NCI-H1105 treated with DMSO at 0.1 percent for 48 hours (cell line): ENCODE measurements at places on chromosomes 7 and 10.

- peak; percentile 14 for DNase-seq
These were observed 88.5 kb downstream of the PPP1R17 start for GRCh38 chr7:31775556-31775955.

DNA sequence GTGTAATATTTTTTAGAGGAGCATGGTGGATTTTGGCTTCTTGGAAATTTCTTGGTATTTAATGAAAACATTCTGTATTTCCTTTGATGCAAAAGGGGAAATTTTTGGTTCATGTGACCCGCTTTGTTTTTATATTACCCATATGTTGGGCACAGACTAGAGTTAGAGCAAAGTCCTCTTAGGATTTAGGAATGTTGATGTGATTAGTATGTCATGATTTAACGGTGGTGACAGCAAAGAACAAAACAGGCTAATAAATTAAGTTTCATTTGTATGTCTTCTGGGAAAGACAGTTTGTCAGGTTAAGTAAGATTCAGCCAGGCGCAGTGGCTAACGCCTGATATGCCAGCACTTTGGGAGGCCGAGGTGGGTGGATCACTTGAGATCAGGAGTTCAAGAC, 304.6 kb downstream of the REEP3 start:
- DNase-seq, result no peak

- no peak for DNase-seq
These were observed 2.5 kb downstream of the VSTM2A start for GRCh38 chr7:54544527-54545240.

DNA sequence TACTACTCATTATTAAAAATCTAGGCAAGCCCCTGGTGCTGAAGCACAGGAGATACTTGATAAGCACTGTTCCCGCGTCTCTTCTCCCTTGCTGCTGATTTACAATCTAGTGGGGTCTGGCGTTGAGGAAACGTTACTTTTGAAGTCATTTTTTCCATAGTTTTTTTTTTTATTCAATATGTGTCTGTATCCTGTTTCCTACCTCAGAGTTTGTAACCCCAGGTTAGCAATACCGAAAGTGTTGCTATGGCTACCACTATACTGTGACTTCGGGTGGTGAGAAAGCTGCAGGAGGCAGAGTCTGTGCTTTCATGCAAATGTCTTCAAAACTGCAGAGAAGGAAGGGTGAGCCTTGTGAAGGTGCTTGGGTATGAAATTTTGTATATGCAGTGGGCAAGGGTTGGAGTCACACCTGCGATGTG, 458.8 kb upstream of the GHITM start:
- DNase-seq, result no peak

GRCh38 chr10:27558612-27559020, 54.5 kb downstream of the RAB18 start:
- DNase-seq, result peak; percentile 5

DNA sequence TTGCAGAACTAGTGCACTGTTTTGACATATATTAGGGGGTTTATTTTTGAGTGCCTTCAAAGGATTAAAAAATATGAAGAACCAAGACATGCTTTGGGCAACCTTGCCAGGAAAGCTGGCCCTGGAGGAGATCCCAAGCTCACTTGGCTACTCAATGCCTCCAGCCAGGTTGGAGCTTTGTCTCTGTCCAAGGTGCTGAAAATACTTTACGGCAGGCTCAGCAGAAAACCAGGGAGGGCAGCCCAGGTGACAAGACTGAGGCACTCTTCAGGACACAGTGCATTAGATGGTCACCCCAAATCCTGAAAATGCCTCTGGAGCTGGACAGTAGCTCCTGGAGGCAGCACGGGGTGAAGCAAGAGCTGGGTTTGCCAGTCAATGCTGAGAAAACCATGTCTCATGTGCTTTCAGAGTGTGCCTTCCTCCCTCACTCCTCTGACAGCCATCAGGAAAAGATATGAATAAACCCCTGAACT, 5.8 kb upstream of the KCNH2 start:
- no peak for DNase-seq

GRCh38 chr7:106568680-106569499, 92.1 kb downstream of the CCDC71L start:
- DNase-seq, result peak; percentile 73

DNA sequence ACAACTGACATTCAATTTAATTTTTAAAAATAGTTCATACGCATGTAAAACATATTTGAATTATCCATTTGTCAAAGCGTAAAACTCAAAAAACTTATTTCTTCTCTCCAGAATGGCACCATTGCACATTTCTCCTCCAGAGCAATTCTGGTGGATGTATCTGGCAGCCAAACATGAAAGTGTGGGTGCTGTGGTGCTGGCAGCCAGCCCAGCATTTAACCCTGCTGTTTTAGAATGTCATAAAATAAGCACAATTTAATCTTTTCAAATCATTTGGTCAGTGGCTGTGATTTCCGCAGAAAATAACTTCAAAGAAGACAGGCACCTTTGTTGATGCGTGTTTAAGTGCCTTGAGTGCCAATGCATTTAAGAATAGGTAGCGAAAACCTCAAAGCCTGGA, 302.7 kb upstream of the MEOX2 start:
- DNase-seq, result no peak

DNA sequence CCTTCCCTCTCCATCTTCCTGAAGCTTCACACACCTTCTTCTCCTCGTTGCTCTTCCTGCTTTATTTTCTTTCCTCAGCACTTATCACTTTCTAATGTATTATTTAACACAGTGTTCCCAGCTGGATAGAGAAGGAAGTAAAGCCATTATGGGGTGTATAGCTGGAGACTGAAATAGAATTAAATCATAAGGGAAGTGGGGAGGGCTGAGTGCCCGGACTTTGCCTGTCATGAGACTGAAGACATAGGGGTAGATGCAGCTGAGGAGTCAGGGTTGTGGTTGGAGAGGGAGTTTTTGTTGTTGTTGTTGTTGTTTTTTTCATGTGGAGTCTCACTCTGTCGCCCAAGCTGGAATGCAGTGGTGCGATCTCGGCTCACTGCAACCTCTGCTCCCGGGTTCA, 65.3 kb downstream of the GALNT11 start:
- DNase-seq, result no peak

DNA sequence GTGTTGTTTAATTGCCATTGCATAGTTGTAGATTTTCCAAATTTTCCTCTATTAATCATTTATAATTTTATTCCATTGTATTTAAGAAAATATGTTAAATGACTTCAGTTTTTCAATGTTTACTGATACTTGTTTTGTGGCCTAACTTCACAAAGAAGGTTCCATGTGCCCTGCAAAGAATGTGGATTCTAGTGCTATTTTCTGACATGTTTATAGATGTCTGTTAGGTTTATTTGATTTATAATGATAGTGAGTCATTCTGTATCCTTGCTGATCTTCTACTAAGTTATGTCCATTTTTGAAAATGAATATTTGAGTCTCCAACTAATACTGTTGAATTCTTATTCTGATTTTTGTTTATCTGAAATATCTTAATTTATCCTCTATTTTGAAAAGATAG, 369.0 kb downstream of the MAGI2 start:
- no peak for DNase-seq

DNA sequence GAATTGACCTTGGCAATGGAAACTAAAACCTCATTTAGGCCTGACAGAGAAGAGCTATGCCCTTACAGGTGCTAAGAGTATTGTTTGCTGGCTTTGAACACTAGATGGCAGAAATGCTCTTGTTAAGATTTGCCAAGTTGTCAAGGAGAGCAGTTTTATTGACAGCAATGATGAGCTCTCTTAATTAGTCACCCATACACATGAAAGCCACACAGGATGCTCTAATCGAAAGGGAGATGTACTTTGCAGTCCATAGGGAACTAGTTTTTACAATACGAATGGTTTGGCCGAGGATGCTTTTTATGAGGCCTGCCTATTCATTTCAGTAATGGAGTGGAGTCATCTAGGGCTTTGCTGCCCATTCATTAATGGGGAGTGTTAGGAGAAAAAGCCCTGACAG, 45.4 kb upstream of the MBL2 start:
- DNase-seq, result peak; percentile 10

DNA sequence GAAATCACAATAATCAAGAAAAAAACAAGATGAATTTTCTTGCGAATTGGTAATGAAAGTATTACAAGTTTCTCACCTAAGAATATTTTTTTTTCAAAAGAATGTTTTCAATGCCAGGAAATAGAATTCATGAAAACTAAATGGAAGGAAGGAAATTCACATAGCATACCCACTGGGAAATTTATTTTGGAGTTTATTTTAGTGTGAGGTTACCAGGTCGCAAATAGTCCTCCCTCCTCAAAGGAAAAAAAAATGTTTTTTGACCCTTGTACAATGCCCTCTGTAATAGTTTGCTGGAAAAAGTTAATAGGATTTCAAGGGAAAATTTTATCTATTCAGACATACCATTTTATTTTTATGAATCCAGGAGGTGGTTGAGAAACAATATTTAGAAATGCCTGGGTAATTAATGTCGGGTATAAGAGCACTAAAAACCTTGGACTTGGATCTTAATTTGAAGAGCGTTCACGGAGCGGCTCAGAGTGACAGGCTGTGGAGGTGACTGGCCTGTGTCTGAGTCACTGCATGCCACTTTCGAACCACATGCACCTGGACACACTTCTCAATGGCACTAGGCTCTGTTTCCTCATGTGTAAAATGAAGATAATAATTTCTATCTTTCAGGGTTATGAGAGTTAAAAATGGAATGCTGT, 28.2 kb downstream of the CUBN start:
- DNase-seq, result no peak

DNA sequence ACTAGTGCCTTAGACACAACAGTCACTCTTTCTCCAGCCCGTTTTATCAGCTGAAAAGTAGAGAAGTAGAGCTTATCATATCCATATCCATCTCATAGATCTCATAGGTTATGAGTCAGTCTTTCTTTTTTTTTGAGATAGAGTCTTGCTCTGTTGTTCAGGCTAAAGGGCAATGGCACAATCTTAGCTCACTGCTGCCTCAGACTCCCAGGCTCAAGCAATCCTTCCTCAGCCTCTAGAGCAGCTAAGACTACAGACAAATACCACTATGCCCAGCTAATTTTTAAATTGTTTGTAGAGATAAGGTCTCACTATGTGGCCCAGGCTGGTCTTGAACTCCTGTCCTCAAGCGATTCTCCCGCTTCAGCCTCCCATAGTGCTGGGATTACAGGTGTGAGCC, 2.5 kb upstream of the PARD3 start:
- no peak for DNase-seq

DNA sequence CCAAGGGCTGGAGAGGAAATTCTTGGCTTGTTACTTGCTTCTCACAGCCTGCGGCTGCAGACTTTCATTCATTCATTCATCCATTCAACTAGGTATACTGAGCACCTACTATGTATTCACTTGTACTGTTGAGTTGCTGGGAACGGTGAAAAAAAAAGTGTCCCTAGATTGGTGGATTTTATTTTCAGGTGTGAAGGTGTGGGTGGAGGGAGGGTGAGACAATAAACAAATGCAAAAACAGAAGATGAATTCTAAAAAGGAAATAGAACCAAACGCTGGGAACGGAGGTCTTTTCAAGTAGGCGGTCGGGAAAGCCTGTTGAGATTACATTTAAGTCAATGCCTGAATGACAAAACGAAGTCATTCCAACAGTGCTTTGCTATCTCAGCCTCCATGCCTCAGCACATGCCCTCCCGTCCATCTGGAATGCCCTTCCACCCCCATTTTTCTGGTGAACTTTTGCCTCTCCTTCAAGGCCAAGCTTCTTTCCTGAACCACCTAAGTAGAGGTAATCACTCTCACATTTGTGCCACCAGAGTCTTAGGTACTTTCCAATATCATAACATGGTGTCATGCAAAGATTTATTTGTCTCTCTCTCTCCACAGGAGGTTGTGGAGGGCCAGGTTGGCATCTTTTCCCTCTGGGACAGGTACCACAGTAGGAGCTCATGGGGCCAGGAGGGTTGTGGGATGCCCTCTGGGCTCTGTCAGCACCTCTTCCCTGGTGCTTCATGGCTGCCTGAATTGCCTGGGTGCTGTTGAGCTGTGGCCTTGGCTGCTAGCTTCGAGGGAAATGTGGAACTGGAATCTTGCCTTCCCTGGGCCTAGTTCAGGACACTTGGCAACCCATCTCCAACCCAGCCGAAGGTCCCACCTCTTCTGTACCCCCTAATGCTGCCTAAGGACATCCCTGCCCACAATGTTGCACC, 5.5 kb downstream of the NKX2-3 start:
- no peak for DNase-seq

GRCh38 chr7:16526742-16527540, at the start of gene LRRC72:
Gene LRRC72 (plus strand): TSS chr7:16526825. CDS start chr7:16526953, 128 bp downstream.
- no peak for DNase-seq

- DNase-seq, result no peak
These were observed 540.9 kb downstream of the SUGCT start for GRCh38 chr7:40675741-40676140.

- no peak for DNase-seq
These were observed 22.8 kb downstream of the C10orf105 start for GRCh38 chr10:71696628-71697326.

- DNase-seq, result no peak
These were observed 98.9 kb upstream of the IL6 start for GRCh38 chr7:22628112-22628511.

GRCh38 chr10:92965314-92965713, 95.3 kb upstream of the CYP26C1 start:
- peak; percentile 11 for DNase-seq

DNA sequence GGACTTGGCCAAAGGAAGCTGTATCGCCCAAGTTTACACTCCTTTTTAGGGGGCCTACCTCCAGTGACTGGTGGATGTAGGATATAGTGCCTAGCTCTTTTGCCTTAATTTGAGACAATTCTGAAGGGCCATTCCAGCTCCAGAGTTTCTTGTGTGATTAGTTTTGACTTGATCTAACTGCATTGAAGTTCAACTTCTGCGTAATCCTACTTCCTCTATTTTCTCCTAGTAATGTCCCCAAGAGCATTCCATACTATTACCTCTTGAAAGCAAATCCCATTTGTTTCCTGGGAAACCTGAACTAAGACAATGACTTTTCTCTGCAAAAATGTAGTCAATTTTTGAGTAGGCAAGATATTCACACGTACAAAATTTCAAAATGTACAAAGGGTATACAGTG, 4.7 kb upstream of the H2AZ2 start:
- DNase-seq, result no peak

DNA sequence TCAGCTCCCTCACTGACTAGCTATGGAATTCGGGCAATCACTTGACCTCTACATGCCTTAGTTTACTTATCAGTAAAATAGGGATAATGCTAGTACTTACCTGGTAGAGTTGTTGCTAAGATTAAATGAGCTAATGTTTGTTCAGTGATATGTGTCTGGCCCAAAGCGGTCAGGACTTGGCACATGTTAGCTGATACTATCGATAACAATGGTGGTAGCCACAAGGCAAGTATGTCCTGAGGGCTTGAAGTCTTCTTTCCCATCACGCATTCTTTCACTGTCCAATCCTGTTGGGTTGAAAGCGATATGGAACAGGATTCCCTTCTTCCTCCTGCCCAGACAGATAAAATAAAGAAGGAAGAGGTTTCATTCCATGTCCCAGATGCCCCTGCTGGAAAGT, 25.5 kb upstream of the MXI1 start:
- no peak for DNase-seq

GRCh38 chr10:116126239-116126638, 146.8 kb downstream of the GFRA1 start:
- DNase-seq, result no peak

GRCh38 chr10:132489704-132490534, 47.7 kb upstream of the INPP5A start:
- DNase-seq, result no peak
